ENCODE measurements at places on chromosomes 13 and 19.

GRCh38 chr19:13691569-13692435, 72.5 kb upstream of the MRI1 start:
- DNase-seq = peak; percentile 77

DNA sequence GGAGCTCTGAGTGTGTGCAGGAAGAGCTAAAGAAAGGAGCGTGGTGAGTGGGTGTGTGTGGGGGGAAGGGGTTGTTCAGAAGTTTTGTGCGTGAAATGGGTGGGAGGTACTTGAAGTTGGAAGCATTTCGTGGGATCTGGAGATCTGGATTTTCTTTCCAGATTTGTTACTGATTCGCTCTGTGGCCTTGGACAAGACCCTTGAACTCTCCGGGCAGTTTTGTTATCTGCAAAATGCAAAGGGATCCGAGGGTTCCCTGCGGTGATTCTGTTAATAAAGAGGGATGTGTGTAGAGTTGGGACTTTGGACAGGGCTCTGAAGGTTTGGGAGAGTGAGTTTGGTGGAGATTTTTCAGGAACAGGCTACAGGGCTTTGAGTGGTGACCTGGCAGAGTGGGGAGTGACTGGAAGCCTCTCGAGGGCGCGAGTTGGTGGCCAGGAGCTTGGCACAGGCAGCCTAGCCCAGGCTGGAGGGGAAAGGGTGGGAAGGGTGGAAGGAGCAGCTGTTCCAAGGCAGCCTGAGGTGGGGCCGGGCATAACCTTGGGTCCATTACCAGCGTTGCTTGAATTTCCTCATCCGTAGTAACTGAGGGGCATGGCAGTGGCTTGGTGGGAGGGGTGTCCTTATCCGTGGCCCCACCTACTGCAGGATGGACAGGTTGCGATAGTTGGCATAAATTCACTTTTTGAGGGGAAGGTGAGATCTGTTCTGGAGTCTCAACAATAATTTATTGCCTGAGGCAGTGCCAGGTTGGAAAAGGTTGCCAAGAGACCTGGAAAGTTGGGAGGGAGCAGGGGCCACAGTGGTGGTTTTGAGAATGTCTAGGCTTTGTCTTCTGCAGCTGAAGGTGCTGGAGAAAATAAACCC, 2.1 kb downstream of the ACTN4 start:
- no peak for DNase-seq

GRCh38 chr13:43425234-43425633, 361.5 kb downstream of the ENOX1 start:
- DNase-seq = no peak

DNA sequence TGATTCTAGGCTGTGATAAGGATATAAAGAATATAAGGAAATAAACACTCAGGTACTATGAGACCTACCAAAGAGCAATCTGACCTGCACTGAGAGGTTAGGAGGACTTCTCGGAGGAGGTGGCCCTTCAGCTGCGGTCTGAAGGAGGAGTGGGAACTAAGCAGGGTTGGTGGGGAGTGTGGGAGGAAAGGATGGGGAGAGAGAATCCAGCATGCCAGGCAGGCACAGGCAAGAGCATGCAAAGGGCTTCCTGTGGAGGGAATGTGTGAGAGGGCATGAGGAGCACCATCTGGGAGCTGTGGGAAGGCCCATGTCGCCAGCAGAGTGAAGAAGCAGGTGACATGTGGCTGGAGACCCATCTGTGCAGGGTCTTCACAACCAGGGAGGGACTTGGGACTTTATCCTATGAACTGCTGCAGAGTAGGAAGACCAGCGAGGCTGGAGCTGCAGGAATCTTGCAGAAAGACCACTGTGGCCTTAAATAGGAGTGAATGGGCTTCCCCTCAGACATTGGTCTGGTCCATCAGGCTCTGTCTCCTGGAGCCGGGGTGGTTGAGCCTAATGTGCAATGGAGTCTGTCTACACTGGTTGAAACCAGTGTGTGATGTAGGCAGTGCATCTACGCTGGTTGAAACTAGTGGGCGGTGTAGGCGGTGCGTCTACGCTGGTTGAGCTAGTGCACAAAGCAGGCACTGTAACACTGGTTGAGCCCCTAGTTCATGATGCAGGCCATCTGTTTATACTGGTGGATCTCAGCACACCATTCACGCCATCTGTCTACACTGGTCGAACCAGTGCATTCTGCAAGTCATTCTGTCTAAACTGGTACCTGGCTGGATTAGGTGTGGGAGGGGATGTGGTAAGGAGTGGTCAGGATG, 6.4 kb downstream of the CHST8 start:
- no peak for DNase-seq

GRCh38 chr13:59893266-59893665, 270.5 kb downstream of the DIAPH3 start:
- no peak for DNase-seq

DNA sequence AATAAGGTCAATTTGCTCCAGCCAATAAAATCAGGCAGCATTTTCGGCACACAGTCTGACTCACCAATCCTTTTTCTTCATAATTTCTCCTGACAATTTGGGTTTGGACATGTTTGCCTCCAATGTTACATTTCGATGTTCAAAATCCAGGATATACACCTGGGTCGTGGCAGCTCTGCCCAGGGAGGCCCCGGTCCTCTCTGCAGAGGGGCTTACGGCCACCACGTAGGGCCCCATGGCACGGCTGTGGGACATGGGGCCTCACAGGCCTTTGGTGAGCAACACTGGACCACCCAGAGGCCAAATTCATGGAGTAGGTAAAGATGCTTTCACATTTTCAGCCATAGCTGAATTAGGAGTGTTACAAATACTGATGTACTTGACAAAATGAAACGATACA, 25.4 kb downstream of the IRS2 start:
- no peak for DNase-seq

- DNase-seq = no peak
Measured at GRCh38 chr13:34104853-34105252, 286.9 kb downstream of the RFC3 start.

DNA sequence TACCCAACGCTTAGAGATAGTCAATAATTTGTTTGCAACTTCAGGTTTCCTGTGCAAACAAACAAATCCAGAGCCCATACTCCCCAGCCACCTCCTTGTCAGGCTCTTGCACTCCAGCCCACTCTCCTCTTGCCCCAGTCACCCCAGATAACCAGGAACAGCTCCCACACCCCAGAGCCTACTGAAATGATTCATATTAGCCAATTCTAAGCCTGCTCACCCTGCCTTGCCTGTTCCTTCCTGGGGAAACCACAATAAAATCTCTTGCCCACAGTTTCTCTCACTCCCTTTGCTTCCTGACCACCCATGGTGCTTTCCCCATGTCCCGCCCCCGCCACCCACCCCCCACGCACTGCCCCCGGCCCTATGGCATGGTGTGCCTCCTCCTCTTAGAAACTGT, 3.8 kb upstream of the ACTL9 start:
- no peak for DNase-seq

DNA sequence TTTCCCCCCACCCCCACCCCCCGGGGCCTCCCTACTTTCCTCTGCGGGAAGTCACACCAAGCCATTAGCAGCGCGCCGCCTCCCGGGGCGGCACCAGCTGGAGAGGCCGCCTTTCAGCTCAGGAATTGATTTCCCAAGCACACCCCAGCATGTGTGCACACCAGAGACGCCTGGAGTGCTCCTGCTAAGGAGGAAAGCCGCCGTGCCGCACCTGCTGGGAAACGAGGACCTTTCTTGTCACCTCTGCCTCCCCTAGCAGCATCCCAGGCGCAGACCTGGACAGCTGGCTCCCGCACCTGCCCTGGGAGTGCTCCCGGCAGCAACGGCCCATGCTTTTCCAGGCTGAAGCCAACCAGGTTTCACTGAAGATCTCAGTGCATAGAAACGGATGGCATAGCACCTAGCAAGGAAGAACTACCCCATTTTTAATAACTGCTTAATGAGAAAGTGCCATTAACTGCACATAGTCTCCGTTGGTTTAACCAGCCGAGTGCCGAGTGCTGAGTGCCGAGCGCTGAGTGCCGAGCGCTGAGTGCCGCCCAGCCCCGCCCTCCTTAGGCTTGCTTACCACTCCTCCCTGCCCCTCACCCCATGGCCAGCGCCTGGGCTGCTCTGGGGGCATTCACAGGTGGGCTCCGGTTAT, 165.0 kb downstream of the USP12 start:
- DNase-seq = peak; percentile 32

DNA sequence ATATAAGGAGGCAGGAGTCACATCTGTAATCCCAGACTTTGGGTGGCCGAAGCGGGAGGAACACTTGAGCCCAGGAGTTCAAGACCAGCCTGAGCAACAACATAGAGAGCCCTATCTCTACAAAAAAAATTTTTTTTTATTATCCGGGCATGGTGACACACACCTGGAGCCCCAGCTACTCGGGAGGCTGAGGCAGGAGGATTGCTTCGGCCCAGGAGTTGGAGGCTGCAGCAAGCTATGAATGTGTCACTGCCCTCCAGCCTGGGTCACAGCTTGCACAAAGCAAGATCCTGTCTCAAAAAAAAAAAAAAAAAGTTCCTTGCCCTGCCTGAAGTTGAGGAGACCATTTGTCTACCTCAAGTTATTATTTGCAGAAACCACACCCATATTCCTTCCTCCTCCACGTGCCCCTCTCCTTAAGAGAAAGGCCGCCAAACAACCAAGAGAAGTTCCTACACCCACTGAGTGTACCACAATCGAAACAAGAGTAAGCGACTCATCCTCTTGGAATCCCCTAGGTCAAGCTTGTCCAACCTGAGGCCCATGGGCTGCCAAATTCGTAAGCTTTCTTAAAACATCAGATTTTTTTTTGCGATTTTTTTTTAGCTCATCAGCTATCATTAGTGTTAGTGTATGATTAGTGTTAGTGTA, 2.2 kb downstream of the ABCC4 start:
- DNase-seq = peak; percentile 90

DNA sequence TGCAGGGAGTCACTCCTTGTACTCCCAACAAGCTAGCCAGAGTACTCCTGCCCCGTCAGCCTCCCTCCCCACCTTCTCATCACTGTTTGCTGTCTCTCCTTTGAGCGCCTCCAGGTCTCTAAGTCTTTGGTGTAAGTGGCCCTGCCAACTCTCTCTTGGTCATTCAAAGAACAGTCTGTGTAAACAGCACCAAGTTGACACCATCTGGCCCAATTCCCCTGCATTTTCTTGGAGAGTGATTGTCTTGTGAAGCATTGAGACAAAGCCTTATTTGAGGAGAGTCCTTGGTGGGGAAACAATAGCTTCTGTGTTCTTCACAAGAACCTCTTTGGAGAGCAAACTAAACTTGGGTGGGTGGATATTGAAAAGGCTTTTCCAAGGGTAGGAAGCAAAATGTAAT, 114.6 kb upstream of the RNF113B start:
- DNase-seq = no peak

- no peak for DNase-seq
Measured at GRCh38 chr13:80510686-80511085, 169.8 kb upstream of the SPRY2 start.

DNA sequence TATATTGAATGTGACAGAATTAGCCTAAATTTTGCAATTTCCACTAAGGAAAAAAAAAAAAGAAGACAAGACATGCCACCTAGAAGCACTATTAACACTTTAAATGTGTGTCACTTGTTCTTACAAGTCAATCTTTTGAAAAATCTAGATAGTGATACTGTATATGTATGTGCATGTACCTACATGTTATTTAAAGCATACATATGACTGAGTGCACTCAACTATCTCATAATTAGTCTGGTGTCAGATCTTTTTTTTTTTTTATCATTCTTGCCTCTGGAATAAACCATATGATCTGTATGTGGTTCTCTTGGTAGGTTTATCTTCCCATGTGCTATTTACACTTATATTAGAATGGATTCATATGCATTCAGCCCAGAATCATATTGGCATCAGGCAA, 62.3 kb downstream of the FOXO1 start:
- DNase-seq = no peak

- peak; percentile 34 for DNase-seq
Measured at GRCh38 chr19:41998246-41999020, 4.4 kb upstream of the ATP1A3 start.

DNA sequence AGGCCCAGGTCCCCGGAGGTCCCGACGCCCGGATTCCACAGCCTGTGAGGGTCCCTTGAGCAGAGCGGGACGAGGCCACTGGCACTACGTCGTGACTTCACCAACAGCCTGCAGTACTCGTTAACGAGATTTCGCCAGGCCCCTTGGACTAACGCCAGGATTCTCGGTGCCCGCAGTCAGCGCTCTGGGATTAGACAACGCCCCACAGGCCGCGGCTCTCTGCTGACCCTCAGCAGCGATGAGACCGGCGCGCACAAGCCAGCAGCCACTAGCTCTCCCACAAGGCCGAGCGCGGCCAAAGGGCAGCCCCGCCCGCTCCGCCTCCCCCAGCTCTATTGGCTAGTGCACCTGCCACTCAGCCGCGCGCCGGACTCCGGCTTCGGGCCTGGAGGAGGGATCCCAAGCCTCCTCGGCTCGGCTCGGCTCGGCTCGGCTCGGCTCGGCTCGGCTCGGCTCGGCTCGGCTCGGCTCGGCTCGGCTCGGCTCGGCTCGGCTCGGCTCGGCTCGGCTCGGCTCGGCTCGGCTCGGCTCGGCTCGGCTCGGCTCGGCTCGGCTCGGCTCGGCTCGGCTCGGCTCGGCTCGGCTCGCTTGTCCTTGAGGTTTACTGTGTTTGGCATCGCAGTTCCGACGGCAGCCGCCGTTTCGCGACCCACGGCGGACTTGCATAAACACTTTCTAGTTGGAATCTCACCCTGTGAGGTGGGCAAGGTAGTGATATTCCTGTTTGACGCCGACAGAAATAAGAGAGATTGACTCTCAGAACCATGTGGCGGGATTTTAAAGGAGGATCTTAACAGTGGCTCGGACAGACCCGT, 231.7 kb upstream of the SERP2 start:
- DNase-seq = peak; percentile 93

GRCh38 chr13:114309086-114309485, 5.2 kb upstream of the CHAMP1 start:
- no peak for DNase-seq

- peak; percentile 16 for DNase-seq
Measured at GRCh38 chr13:76216729-76217128, 580.6 kb downstream of the LMO7 start.

GRCh38 chr13:51804295-51805172, 571 bp upstream of the DHRS12 start:
- no peak for DNase-seq

DNA sequence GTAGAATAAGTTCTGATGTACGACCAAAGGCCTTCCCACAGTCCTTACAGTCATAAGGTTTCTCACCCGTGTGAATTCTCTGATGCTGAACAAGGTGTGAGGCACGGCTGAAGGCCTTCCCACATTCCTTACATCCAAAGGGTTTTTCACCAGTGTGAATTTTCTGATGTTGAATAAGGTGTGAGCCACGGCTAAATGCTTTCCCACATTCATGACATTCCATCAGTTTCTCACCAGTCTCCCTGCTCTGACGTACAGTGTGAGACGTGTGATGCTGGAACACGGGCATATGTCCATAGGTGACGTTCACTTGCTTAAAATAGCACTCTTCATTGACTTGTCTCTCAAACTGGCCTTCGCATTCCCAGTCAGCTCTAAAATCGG, 31.0 kb upstream of the COX7A1 start:
- DNase-seq = no peak

DNA sequence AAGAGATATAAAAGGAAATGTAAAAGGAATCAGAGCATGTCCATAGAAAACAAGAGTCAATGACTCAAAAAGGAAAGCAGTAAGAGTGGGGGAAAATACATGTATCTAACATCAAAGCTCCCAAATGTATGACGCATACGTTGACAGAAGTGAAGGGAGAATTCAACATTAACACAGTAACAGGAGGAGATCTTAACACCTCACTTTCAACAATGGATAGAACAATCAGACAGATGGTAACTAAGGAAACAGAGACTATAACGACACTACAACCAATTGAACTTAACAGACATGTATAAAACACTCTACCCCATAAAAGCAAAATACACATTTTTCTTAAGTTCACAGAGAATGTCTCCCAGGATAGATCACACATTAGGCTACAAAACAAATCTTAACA, 774.8 kb upstream of the ARGLU1 start:
- no peak for DNase-seq

- DNase-seq = peak; percentile 18
Measured at GRCh38 chr13:37597477-37598025, 1.0 kb downstream of the POSTN start.

All from fibroblast of mammary gland (primary cell).